Thoracic aorta endothelial cell (primary cell): ENCODE measurements at places on chromosomes 4 and X. TPM values are rescaled to one million over a fixed set of nuclear protein-coding genes. Genes with fewer than 3 reads are reported as not detected.

The TRIML1 gene
- total RNA-seq: not detected in 2 replicates

The FREM3 gene
- total RNA-seq: under 0.01 TPM in 1 of 2 replicates, not detected in the other

The CXCL1 gene
- total RNA-seq: 64.6 and 78.5 TPM in 2 replicates

The BBS12 gene
- total RNA-seq: 2.8 and 4.2 TPM in 2 replicates

The ITIH6 gene
- not detected in 2 replicates for total RNA-seq

The ZNF718 gene
- 7.4 and 12.6 TPM in 2 replicates for total RNA-seq
